ENCODE measurements at places on chromosomes 2 and 18.

- DNase-seq = no peak
Observed at GRCh38 chr18:76145521-76146376, 349.3 kb downstream of the ZNF516 start.

GRCh38 chr2:169620509-169620908, 36.4 kb downstream of the PPIG start:
- no peak for DNase-seq

DNA sequence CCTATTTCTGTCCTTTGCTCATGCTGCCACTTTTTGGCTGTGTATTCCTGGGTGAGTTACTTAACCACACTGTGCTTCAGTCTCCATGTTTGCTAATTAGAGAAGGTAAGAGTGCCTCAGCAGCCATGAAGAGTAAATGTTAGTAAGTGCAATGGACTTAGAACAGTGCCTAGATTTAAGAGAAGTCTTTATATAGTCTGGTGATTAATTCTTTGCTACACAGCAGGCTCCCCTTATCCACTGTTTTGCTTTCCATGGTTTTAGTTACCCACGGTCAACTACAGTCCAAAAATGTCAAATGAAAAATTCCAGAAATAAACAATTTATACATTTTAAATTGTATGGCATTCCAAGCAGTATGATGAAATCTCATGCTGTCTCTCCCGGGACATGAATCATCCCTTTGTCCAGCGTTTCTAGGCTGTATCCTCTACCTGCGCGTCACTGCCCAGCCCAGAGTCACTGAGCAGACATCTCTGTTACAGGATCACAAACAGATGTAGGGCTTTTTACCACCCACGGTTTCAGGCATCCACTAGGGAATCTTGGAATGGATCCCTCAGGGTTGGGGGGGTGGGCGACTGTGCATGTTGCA, 91.0 kb downstream of the CTIF start:
- no peak for DNase-seq

- DNase-seq = no peak
Observed at GRCh38 chr18:49178321-49178720, 227.6 kb upstream of the SMAD7 start.

GRCh38 chr2:197158591-197159550, 151.7 kb downstream of the ANKRD44 start:
- no peak for DNase-seq

DNA sequence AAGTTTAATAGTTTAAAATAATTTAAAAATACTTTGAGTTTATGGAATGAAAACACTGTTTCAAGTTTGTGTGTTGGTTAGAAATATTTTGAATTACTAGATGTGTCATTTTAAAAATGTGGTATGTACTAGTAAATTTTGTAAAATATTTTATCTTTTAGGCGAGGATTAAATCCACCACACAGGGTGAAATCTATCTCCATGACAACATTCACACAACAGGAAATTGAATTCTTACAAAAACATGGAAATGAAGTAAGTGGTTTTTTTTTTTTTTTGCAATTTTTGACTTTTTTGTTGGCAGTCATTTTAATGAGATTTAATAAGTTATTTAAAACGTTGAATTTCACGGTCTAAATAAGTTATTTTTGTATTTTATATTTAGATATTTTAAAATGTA, 19.4 kb downstream of the AGFG1 start:
- no peak for DNase-seq

DNA sequence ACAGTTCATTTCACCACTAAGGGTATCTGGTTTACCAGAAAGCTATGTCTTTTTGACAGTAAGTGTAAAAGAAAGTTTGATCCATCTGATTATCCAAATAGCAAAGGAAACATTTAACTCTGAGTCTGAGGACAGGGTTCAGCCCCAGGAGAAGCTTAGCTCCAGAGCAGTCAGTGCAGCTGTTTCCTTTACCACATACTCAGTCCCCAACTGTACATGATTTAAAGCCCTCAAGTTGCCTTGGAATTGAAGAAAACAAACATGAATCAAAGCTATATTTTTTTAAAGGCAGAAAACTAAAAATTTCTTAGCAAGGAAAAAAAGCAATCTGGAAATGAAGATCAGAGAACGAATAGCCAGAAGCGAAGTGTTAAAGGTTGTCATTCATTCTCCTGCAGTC, 746.0 kb downstream of the METTL4 start:
- no peak for DNase-seq

- DNase-seq = no peak
Observed at GRCh38 chr2:150887926-150888325, 373.7 kb downstream of the RBM43 start.

GRCh38 chr2:104434318-104434792, 419.6 kb upstream of the POU3F3 start:
- no peak for DNase-seq

- DNase-seq = no peak
Observed at GRCh38 chr2:120381192-120381591, 35.3 kb downstream of the INHBB start.

- no peak for DNase-seq
Observed at GRCh38 chr18:51076503-51076902, 46.5 kb downstream of the SMAD4 start.

All from activated CD4-positive, alpha-beta T cell treated with anti-CD3 and anti-CD28 coated beads, Interleukin-2, amount 50 U/mL, for 1 hour (primary cell).